Activated T-cell treated with anti-CD3 and anti-CD28 coated beads, Interleukin-2, amount 50 U/mL, for 24 hours (primary cell): ENCODE measurements at places on chromosomes 2 and 18.

DNA sequence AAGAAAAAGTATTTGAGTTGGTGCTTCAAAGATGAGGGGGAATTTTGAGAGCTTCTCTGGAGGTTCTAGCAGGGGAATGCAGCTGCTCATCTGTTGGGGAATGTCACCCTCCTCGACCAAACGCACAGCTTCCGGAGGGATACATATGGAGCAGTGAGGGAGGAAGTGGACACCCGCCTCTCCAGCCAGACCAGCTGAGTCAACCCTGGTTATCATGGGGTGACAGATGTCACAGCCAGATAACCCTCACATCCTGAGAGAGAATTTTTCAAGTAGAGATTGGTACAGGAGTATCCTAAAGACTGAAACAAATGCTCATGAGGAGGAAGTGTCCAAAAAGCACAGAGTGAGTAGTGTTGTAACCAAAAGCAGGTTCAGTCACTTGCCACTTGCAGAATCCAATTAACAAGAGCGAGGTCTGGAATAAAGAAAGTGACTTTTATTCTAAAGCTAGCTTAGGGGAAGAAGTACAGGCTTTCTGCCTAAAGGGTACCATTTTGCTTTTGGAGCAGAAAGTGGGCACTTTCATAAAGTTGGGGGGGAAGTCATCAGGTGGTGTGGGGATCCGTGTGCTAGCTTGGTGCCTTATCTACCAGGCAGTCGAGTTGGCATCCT is 395.2 kb downstream of the RAD51AP2 start:
- no peak for DNase-seq

DNA sequence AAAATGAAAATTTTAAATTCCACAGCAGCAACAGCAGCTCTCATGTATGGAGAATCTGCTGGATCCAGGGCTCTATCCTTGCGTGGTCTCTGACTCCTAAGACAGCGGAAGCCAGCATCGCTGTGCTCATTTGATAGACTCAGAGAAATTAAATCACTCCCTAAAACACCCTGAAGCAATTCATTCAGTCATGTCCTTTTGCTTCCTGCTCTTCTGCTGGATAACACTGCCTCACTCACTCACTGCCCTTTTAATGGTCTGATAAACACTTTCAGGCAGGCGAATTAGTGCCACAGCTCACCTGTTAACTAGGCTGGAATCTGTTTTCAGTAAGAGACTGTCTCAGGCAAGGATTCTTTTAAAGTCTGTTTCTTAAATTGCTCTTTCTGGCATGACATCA is 10.0 kb downstream of the WIPF1 start:
- no peak for DNase-seq

DNA sequence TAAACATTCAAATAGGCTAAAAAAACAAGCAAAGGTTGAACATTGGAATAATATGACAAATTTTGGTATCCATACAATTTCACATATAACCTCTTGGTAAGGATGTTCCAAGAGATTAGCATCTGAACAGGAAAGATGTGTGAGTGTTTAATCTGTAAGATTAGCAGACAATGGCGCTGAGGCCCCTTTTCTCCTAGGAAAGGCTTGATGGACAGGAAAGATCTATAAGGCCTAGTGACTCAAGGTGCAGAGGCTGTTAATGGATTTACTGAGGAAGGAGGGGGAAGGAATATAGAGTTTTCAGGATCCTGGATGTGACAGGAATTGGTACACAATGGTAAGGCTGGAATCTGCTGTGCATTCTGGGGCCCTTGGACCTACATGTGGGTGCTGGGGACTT is 48.1 kb upstream of the SMAD2 start:
- no peak for DNase-seq

GRCh38 chr18:49967636-49968313 is 154.4 kb upstream of the ACAA2 start:
- DNase-seq: no peak

DNA sequence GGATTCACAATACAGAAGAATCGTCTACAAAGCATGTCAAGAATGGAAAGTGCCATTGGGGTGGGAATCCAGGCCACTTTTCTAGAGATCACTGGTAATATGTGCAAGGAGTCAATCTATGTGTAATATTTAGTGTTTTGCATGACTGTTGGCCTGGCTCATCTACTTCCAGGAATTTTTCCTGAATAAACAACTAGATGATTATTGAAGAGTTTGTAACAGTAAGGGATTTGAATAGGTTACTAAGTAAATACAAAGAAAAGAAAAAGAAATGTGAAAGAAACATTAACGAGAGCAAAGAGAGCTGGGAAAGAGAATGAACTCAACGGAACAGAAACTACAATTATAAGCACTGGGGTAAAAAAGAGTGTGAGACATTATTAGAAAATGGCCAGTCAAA is 406.0 kb downstream of the TGIF1 start:
- DNase-seq: no peak

DNA sequence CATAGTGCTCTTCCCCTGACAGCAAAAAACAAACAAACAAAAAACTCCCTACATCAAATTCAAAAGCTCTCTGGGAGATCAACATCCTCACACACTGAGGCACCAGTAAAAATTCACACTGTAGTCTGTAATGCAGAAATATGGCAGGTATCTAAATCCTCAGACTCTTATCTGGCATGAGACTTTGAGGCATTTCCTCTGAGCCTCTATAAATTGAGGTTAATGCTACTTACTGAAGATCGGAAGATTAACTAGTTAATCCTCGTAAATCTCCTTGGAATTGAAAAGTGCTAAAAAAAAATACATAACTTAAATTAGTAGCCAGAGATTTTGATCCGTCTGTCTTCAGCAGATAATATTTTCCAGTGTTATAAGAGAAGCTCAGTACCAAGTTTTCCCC is 65.0 kb downstream of the AP1S3 start:
- DNase-seq: no peak

DNA sequence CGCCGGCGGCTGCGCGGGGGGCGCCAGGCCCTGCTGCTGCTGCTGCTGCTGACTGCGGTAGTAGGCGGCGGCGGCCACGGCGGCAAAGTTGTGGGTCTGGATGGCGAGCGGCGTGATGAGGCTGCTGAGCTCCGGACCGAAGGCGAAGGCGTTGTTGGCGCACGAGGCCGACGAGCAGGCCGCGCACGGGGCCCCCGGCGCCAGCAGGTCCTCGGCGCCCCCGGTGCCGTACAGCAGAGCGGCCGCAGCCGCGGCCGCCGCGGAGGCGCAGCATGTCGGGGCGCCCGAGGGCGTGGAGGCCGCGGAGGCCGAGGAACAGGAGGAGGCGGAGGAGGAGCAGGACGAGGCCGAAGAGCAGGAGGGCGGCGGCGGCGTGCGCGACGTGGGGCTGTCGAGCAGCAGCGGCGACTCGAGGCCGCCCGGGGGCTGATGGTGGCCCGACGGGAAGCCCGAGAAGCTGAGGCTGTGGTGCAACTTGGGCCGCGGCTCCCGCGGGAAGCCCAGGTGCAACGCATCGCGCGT is 1.8 kb downstream of the ZFP36L2 start:
- no peak for DNase-seq
